ENCODE measurements at places on chromosomes 16 and 17.

- DNase-seq: peak; percentile 85
Measured at GRCh38 chr17:7686222-7687071, 843 bp downstream of the TP53 start.

DNA sequence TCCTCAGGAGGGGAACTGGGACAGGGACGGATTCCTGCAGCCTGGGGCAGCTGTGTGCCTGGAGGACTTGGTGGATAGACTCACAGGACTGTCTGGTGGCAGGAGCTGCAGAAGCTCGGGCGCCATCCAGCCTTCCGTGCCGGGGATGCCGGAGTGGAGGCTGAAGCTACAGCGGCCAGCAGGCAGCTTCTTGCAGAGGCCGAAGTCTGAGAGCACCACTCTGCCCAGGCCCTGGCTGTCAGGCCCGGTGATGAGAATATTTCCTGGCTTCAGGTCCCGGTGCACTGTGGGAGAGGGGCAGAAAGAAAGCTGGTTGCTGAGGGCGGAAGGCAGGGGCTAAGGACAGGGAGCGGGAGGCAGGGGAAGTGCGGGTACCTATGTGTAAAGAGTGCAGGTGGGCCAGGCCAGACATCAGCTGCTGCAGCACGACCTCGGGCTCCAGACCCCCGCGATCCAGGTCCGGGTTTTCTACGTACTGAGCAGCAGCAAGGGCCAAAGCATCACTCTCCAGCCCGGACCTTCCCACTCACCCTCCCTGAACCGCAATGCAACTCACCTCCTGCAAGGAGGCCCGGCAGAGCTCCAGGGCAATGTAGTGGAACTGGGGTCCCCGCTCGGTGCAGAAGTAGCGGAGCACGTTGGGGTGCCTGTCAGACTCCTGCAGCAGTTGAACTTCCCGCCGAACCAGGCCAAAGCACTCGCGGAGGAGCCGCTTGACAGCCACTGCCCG lies 16.1 kb downstream of the PLK1 start:
- DNase-seq: no peak

DNA sequence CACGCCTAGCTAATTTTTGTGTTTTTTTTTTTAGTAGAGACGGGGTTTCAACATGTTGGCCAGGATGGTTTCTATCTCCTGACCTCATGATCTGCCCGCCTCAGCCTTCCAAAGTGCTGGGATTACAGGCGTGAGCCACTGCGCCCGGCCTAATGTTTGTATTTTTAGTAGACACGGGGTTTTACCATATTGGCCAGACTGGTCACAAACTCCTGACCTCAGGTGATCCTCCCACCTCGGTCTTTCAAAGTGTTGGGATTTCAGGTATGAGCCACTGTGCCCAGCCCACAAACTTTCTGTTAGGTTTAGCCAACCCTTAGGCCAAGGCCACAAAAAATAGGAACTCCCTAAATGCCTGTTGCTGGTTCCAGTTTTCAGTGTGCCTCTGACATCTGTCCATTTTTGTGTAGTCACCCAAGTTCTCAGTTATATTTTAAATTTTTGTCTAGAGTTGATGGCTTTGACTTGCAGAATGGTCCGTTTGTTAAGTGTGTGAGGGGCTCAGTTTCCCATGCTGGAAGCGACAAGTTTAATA lies 12.7 kb downstream of the CCL16 start:
- no peak for DNase-seq

DNA sequence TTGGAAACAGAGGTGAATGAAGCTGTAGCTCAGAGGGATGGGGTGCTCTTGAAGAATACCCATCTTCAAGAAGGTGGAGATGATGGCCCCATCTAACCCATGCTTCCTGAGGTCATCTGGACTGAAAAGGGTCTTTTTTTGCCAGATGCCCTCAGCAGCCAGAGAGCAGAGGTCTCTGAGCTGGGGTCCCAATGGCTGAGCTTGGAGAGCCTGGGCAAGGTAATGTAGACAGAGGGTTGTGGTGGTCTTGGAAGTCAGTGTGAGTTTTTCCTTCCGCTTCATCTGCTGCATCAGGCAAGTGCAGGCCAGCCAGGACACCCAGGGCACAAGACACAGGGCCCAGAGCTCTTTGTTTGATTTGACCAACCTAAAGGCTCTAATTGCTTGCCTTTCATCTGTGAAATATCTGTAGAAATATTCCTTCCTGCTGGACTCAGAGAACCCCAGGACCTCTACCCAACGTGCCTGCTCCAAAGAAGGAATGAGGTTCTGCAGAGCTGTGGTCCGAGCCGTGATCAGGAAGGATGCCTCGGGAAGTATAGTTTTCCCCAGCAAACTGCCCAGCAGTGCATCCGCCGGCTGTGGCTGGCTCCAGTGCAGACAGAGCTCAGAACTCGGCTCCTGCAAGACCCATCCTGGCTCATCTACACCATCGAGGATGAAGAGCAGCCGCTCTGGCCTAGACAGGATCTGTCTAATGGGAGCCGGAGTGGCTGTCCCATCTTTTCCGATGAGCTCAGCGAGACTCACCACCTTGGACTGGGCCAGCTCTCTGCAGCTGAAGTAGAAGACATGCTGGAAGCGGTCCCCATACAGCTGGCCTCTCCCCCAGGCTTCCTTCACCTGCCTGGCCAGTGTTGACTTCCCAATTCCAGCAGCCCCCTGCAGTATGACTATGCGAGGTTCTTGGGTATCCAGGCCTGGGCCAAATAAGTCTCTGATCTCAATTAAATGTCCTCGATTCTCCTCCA lies 25.2 kb downstream of the NLRP1 start:
- DNase-seq: no peak

DNA sequence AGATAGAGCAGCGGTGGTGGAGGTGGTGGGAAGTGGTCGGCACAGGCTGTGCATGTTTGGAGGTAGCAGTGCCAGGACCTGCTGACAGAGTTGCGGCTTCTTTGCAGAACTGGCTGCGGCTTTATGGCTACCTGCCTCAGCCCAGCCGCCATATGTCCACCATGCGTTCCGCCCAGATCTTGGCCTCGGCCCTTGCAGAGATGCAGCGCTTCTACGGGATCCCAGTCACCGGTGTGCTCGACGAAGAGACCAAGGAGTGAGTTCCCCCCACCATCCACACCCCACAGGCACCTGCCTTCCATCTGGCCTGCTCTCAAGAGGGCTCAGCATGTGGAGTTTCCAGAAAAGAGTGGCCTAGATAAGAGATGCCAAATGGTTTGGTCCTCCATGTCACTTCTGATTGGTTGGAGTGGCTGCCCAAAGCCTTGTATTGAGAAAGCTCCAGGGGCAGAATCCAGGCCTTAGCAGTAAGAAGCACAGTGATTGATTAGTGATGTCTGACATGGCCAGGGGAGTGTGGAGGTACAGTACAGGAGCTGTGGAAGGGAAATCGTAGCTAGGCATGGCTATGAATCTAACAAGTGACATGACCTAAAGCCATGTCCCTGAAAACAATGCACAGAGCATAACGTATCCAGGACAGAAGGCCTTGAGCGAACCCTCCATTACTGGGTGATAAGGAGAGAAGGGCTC lies 12.0 kb downstream of the MMP15 start:
- peak; percentile 29 for DNase-seq

DNA sequence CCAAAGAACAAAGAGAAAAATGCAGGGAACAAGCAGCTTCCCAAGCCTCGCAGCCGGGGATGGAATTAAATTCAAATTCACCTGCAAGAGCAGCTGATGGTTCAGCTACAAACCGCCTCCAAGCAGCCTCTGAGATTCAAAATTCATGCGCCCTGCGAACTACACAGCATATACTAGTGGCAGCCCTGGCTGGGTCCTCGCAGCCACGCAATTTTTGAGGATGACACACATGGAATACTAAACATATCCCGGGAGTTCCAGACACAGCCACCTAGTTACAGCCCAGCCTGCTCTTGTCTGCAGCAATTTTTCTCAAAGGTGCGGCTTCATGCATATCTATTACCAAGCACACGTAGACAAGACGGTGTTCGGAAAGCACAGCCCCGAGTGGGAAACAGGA lies 35.9 kb upstream of the KIFC3 start:
- DNase-seq: no peak

DNA sequence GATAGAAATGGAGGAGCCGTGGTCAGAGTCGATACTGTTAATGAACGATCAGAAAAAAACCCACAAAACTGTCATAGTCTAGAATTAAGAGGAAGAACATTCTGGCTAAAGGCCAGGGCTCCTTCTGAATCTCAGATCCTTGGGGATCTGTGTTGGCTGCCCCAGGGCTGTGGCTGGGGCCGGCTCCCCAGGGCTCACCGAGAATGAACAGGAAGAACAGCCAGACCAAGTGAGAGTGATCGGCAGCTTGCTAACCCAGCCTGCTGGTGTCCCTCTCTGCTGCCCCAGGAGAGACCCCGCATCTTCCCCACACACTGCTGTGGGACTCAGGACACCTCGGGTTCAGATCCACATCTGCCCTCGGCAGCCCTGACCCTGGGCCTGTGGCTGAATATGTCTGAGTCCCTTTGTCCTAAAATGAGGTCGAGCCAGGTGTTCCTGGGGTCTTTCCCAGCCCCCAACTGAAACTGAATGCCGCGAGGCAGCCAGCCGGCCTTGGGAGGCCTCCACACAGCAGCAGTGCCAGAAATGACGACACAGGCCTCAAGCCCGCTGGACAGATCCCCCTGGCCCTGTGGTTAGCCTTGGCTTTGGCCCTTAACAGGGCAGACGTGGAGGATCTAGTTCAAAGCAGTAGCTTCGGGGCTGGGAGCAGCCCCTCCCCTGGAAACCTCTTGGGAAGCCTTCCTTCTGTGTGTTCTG lies 23.9 kb upstream of the CLEC18A start:
- DNase-seq: peak; percentile 77

DNA sequence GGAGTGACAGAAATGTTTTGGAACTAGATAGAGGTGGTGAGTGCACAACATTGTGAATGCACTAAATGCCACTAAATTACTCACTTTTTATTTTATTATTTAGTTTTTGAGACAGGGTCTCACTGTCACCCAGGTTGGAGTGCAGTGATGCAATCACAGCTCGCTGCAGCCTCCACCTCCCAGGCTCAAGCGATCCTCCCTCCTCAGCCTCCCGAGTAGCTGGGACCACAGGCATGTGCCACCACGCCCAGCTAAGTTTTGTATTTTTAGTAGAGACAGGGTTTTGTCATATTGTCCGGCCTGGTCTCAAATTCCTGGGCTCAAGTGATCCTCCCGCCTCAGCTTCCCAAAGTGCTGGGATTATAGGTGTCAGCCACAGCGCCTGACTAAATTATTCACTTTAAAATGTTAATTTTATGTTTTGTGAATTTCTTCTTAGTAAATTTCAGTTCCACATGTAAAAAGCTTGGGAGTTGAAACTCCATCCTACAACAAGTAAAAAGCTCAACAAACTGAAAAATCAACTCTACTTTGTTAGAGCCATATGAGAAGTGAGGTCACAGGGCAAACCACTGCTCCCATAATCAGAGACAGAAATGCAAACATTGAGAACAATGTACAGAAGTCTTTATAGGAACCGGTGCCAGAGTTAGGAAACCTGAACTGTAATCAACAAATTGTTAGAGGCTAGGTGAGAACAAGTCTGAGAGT lies 13.8 kb upstream of the SLC5A10 start:
- DNase-seq: no peak

- DNase-seq: no peak
Measured at GRCh38 chr17:82722341-82723013, 6.0 kb downstream of the FN3KRP start.

DNA sequence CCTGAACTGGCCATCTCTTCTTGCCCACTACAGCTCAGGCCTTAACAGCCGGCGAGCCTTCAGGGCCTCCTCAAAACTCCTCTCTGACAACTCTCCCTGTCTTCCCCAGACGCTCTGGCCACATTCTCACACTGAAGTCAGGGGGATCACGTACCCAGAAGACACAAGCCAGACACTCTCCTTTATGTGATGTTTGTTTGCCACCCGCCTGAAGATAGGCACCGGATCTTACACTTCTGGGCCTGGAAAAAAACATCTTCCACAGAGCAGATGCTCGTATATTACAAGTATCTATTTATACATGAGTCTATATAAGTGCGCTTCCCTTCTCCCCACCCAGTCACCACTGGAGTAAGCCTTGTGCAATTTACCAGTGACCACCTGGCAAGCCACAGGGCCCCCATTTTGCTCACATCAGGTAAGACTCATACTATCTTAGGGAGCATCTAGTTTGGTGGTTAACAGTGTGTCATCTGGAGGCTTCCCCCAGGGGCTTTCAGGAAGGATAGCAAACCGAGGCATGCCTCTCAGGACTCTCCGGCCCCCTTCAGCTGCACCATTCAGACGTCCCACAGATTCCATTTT lies 349.4 kb downstream of the SOX9 start:
- no peak for DNase-seq

GRCh38 chr17:73192206-73192893 lies 505 bp upstream of the COG1 start:
- peak; percentile 79 for DNase-seq

- DNase-seq: no peak
Measured at GRCh38 chr16:55009581-55009980, 78.9 kb downstream of the IRX5 start.

- DNase-seq: no peak
Measured at GRCh38 chr16:75565640-75566039, 539 bp upstream of the GABARAPL2 start.

DNA sequence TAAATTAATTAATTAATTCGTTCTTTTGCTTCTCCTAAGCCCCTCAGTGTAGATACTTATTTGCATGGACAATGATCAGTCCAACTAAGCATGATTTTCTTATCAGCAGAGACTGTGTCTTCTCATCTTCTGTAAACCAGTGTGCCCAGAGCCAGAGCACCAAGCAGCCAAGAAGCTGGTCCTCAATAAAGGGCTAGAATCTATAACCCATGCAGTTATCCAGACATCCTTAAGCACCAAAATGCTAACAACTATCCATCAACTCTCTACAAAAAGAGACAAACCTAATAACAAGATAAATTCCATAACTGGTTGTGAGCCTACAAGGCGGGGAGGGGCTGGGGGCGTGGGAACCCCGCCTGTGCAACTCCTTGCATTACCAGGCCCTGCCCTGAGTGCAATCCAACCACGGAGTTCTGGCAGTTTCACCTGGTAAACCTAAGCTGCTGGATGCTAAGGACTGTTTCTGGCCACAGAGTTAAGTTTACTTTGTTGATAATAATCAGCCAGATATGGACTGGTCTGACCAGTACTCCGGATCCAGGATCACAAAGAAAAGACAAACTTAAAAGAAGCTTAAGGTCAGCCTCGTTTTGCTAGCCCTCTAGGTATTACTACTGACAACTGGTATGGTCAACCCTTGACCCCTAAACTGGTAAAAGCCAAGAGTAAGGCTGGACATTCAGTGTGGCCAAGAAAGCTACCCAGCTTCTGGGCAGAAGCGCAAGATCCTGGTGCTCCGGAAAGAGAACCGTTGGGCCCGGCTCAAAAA lies 51.5 kb downstream of the ZFHX3 start:
- DNase-seq: no peak

GRCh38 chr16:5042574-5043171 lies 8.9 kb upstream of the NAGPA start:
- no peak for DNase-seq

GRCh38 chr17:67891481-67892119 lies 66.3 kb downstream of the BPTF start:
- DNase-seq: no peak
